ENCODE measurements at places on chromosomes 3 and 15. TPM values are rescaled to one million over a fixed set of nuclear protein-coding genes. Genes with fewer than 3 reads are reported as not detected.

GRCh38 chr3:2391896-2392295 lies 293.2 kb downstream of the CNTN4 start:
- no peak for DNase-seq

- DNase-seq: peak; percentile 78
These were observed 44.7 kb downstream of the FAM43A start for GRCh38 chr3:194730365-194730764.

DNA sequence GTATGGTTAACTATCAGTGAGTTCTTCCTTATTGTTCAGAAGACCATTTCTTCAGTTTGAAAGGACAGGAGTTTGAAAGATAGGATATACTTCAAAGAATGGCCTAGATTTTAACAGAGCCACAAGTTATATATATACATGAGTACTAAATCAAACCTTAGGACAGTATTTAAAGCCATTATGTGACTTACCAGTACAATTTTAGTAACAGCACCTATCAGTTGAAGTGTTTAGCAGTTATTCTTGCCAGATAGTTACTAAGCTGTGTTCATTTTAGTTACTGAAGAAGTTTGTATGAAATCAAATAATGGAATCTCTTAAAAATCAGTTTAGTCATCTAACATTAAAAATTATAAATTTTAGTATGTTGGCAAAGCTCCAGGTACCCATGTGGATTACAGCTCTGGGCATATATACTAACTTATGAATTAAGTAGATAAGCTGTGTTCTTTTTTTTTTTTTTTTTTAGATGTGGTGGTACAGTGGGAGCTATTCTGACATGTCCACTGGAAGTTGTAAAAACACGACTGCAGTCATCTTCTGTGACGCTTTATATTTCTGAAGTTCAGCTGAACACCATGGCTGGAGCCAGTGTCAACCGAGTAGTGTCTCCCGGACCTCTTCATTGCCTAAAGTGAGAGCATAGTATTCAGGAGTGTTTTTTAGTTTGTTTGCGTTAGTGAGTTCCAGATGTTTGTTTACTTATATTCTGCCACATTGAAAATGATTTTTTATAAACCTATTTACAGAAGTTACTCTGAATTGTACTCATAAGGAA lies 14.6 kb downstream of the SLC25A36 start:
- DNase-seq: no peak

GRCh38 chr3:120172070-120172469 lies 77.8 kb upstream of the GSK3B start:
- DNase-seq: no peak

- DNase-seq: no peak
These were observed 150.2 kb downstream of the GSK3B start for GRCh38 chr3:119944091-119944490.

- DNase-seq: no peak
These were observed 109.3 kb downstream of the KCNMB2 start for GRCh38 chr3:178645503-178645902.

DNA sequence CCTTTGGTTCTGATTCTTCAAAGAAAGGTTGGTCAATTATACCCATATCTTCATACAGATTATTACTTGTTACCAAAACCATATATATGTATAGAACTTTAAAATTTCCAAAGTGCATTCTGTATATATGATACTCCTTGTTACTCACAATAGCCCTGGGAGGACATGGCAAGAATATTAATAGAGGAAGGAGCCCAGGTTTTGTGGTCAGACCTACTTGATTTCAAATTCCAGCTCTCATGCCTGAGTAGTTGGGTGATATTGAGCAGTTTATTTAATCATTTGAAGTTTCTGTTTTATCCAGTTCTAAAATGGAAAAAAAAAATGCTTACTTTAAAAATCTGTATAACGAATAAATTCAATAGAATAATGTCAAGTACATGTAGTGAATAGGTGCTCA lies 2.5 kb downstream of the IL1RAP start:
- DNase-seq: no peak

DNA sequence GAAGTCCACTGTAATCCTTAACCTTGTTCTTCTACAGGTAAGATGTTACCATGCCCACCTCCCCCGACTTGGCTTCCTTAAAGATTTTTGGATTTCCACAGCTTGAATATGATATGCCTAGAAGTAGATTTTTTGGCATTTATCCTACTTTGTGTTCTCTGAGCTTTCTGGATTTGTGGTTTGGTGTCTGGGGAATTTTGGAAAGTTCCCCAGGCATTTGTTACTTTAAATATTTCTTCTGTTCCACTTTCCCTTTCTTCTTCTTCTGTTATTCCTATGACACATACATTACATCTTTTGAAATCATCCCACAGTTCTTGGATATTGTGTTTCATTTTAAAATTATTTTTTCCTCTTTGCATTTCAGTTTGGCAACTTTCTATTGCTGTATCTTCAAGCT lies 122.1 kb upstream of the TMEM108 start:
- DNase-seq: no peak

DNA sequence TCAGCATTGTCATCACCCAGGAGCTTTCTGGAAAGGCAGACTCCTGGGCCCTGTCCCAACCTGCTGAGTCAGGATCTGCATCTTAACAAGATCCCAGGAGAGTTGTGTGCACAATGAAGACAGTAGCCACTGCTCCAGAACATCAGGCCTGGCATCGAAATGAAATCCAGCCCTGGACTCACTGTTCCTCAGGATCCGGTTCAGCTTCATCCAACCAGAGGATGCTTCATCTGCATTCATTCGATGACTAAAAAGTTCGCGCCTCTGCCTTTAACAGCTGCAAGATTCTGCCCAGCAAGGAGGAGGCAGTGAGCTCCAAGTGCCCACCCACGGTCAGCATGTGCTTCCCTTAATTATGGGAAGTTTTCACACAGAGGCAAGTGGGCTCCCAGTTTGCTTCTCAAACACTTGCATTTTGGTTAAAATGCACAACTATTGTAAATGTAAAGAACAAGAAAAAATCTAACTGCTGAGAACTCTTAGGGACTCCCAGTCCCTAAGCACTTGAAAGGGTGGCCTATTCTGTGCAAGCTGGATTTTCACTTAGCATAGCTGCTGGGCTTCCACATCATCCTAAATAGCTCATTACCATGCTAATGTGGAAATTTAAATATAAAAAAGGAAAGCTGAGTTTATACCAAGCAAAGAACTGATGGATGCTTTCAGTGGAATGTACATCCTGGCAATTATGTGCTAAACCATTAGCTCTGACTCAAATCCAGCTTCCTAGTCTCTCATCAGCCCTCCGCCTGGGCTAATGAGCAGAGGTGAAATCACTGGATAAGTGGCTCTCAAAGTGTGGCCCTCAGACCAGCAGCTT lies 25.5 kb upstream of the ESYT3 start:
- no peak for DNase-seq

- no peak for DNase-seq
These were observed 210.7 kb downstream of the TLE3 start for GRCh38 chr15:69887009-69887408.

DNA sequence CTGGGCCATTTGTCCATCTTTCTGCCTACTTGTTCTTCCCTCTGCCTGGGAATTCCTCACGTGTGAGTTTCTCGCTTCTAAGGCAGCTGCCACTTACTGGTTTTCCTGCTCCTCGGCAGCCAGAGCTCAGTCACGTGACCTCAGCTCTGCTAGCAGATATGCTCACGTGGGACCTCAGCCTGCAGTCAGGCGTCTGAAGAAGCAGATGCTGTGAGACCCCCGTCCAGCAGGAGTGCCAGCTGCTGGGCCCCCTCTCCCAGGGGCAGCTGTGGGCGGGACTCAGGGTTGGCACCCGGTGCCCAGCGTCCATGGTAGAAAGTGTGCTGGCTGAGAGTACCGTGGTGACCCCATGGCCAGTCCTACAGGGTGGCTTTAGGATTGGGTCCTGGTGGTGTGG lies 161.3 kb upstream of the TLE3 start:
- peak; percentile 73 for DNase-seq

DNA sequence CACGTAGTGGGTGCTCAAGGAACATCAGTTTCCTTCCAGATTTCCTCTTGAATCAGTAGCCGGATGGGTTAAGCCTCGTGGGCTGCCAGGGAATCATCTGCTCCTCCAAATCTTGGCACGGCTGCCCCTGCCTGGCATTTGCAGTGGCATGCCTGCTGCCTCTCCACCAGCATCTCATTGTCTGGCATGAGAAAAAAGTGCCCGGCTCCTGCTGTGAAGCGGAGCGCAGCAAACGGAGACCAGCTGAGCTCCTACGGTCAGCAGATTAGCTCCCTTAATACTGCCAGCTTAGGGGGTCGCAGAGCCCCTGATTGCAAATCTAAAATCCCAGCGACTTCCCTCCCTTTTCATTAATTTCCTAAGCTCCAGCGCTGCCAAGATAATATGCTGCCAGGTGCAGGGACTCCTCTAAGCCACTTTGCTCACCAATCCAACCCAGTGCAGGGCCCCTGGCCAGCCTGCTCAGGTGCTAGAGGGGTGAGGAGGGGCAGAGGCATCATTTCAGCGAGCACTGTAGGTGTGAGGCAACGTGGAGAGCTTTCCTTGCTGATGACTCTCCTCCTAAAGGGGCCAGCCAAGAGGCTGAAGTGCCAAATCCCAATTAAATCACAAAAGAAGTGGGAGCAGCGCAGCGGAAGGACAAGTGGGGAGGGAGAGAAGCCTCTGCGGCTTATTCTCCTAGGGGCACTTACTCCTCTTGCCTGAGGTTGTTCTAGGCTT lies 49.6 kb upstream of the ST8SIA2 start:
- no peak for DNase-seq

- no peak for DNase-seq
These were observed 132.9 kb downstream of the TPRG1 start for GRCh38 chr3:189304465-189305351.

GRCh38 chr3:160793722-160794252 lies 37.8 kb downstream of the PPM1L start:
- no peak for DNase-seq

DNA sequence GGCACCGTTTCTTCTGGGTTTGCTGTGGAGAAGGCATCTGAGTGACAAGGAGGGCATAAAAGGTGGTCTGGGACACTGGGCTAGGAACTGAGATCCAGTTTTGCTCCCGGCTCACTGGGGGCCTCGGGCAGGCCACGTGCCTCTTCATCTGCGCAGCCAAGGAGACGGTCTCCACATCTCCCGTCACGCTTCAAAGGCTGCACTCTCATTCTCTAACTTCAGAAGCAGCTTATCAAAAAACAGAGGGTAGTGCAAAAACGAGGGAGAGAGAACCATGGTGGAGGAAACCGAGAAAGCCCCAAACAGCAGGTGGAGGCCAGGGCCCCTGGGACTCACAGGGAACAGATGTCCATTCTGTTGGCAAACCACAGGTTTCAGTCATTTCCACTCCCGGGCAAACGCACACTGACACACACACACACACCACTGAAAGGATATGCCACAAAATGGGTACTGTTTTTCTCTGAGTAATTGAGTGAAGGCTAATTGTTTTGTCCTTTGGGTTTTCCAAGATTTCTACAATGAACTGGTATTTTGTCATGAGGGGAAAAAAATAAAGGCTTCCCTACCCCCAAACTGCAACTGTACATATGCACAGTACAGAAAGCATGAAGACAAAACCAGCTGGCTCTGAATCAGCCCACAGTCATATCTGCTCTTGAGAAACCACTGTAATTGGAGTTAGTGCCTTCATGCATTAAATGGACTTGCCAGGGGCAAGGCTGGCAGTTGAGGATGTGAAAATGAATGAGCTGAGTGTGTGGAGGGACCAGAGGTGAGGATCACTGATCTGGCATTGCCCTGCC lies 71.9 kb downstream of the MGLL start:
- DNase-seq: no peak

DNA sequence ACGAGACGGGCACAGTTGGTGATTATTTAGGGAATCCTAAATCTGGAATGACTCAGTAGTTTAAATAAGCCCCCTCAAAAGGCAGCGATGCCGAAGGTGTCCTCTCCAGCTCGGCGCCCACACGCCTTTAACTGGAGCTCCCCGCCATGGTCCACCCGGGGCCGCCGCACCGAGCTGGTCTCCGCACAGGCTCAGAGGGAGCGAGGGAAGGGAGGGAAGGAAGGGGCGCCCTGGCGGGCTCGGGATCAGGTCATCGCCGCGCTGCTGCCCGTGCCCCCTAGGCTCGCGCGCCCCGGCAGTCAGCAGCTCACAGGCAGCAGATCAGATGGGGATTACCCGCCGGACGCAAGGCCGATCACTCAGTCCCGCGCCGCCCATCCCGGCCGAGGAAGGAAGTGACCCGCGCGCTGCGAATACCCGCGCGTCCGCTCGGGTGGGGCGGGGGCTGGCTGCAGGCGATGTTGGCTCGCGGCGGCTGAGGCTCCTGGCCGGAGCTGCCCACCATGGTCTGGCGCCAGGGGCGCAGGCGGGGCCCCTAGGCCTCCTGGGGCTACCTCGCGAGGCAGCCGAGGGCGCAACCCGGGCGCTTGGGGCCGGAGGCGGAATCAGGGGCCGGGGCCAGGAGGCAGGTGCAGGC lies 318.0 kb downstream of the FGF12 start:
- DNase-seq: peak; percentile 26

GRCh38 chr3:151483961-151484520 lies 23.2 kb upstream of the IGSF10 start:
- no peak for DNase-seq

DNA sequence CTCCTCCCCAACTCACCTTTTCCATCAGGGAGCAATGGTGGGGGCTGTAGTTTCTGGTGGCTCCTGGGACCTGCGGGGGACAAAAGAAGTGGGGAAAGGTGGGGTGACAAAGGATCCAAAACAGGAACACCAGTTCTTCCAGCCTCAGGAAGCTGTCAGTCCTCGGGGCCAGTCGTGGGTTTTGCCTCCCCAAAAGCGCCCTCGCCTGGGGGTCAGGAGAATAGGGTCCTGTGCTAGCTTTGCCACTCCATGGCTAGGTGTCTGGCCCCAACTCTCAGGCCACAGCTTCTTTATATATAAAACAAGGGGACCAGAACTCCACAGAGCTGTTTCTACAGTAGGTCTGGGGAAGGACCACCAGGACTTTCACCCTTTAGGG lies 4.0 kb downstream of the CCDC9B start:
- DNase-seq: no peak

GRCh38 chr3:12541625-12542024 lies 3.7 kb downstream of the MKRN2OS start:
- no peak for DNase-seq

DNA sequence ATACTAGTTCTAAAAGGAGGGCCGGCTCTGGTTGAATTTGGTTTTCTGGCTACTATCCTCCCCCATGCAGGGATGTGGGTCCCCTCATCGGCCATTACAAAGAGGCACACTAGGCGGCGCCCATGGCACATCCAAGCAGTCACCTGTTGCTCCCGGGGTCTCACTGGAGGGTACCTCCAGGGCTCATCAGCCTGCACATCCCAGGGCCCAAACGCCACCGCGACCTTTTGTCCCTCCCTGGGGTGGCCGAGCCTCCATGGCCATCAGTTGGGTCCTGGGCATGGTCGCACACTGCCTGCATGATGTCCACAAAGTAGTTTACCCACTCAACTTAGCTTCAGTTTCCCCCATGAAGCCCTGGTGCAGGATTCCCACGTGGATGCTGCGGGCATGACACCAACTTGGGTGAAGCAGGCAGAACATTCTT lies 28.3 kb downstream of the IDH3A start:
- DNase-seq: peak; percentile 12

Gene STRIT1
- 1.5 TPM for polyA plus RNA-seq

Gene SPTBN5
- 2.8 TPM for polyA plus RNA-seq

Gene ACSBG1
- 1.4 TPM for polyA plus RNA-seq

Gene PRR20G
- polyA plus RNA-seq: not detected

Gene GOLGA8H
- 2.4 TPM for polyA plus RNA-seq

Gene STARD9
- 14.3 TPM for polyA plus RNA-seq

Gene UROC1
- polyA plus RNA-seq: 0.15 TPM

Gene VIPR1
- polyA plus RNA-seq: 1.9 TPM

Measured in left kidney (tissue), 8 donors.